AG08395 (cell line): ENCODE measurements at places on chromosomes 16 and 17.

DNA sequence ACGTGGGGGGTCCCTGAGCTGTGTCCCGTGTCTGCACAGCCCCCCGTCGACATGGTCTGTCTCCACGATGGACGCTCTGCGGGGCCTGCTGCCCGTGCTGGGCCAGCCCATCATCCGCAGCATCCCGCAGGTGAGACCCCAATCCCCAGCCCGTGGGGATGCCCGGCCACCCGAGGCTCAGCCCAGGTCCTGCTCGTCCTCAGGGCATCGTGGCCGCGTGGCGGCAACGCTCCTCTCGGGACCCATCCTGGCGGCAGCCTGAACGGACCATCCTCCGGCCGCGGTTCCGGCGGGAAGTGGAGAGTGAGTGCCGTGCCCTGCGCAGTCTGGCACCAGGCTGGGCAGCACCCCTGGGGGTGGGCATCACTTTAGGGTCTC is 4.9 kb downstream of the MSLN start:
- no peak for DNase-seq

GRCh38 chr16:89080196-89080853 is 13.3 kb upstream of the ACSF3 start:
- DNase-seq: no peak

- no peak for DNase-seq
Measured at GRCh38 chr17:17928398-17929287, 43.6 kb downstream of the TOM1L2 start.

DNA sequence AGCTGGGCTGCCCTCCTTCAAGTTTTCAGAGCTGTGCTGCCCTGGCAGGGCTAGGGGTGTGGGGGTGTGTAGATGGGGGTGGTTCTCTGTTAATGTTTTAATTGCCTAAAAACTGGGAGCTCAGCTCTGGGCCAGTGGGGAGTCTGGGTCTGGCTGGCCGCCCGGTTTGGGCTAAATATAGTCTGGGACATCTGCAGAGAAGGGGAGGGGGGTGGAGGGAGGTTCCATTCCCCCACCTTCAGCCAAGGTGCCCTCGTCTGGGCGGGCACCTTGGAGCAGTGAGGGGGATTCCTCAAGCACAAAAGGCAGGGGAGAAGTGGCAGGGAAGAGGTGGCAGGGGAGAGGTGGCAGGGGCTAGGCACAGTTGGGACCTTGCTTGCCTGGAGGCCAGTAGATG is 13.0 kb downstream of the RARA start:
- DNase-seq: no peak

- no peak for DNase-seq
Measured at GRCh38 chr16:61780161-61780560, 256.1 kb downstream of the CDH8 start.

DNA sequence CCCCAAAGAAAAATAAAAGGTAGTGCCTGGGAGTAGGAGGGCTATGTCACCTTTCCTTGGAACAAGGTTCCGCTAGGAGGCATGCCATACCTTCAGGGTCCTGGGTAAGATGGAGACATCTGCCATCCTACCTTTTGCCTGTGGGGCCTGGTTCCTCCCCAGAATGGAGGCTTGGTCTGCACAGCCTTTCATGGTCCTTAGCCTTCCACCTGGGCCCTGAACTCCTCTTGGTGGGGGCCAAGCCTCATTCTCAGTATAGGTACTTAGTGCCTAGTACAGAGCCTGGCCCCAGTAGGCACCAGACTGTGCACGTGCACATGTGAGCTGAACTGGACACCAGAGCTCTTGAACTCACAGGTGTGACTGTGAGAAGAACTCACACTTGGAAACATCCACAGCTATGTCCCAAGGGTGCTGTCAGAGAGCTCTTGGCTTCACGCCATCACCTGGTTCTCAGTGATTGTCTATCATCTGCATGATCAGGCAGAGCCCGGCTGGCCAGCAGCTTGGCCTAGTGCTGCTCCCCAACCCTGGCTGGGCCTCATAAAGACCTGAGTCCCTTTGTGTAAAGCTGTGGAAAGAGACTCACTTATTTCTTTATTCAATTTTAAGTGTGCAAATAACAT is 143.2 kb downstream of the SOCS1 start:
- no peak for DNase-seq

DNA sequence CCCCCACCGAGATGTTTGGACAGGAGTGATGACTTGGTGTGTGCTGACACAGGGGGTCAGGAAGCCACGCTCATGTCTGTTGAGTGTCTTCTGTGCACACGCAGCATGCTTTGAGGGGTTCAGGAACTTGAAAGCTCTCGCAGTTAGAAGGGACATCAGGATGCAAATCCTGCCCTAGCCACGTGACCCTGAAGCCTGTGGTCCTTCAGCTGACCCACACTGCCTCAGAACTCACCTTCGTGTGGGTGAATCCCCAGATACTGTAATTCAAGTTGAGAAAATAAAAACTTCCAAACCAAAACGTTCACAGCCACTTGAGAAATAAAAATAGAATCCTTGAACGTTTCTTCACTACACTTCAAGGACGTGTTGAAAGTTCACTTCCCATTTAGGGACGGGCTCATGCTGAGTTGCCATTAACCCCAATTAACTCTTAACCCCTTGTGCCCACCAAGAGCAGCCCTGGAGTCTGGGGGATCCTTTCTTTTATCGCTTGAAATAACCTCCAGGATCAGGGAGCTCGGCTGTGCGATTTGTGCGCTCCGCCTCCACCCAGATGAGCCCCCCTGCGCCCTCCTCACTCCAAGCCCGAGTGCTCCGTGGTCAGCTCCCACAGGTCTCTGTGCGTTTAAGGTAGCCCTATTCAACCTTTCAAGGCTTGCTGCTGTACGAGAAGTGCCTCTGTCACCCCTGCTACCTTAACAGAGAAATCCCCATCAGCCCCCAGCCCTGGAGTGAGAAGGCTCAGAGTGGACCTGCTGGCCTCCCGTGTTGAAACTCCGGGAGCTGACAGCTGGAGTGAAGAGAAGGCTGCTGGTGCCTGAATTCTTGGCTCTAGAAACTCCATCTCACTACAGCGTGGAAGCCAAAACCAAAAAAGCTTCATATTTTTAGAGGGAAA is 36.2 kb upstream of the NAT9 start:
- DNase-seq: no peak

- no peak for DNase-seq
Measured at GRCh38 chr16:64206862-64207261, 915.0 kb downstream of the CDH11 start.

DNA sequence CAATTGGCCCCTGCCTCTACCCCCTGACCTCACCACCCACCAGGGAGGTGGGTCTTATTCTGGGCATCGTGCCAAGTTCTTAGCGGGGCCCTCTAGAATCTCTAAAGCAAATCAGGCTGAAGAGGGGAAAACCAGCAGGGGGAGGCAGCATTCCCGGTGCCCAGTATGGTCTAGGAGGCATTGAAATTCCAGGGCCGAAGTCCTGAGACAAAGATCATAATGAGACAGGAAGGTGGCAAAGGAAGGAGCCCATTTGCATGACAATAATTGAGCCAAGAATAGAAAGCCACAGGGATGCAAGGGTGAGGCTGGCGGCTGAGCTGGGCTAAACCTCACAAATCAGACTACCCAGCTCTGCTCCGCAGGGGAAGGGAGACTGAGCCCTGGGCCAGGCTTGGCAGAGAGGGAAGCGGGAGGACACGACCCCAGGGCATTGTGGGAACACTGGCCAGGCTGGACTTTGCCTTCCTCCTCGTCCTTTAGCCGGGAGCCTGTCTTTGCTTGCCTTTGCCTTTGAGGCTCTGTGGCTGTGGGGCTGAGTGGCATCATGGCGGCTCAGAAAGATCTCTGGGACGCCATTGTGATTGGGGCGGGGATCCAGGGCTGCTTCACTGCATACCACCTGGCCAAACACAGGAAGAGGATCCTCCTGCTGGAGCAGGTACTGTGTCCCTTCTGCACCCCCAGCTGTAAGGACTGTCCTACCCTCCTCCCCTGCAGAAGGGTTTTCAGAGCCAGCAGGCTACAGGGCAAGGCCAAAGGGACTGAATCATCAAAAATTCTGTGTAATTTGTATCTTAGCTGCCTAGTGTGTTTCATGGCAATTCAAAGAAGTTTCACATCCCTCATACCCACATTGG is at the start of gene PIPOX:
TSS of gene PIPOX (plus strand) at position 463 of the 860 bp plus-strand sequence. CDS start at position 548, 85 bp downstream.
- DNase-seq: no peak

GRCh38 chr17:81020443-81020766 is 14.5 kb upstream of the BAIAP2 start:
- no peak for DNase-seq

- DNase-seq: peak; percentile 58
Measured at GRCh38 chr16:67967958-67968399, 458 bp downstream of the SLC12A4 start.

DNA sequence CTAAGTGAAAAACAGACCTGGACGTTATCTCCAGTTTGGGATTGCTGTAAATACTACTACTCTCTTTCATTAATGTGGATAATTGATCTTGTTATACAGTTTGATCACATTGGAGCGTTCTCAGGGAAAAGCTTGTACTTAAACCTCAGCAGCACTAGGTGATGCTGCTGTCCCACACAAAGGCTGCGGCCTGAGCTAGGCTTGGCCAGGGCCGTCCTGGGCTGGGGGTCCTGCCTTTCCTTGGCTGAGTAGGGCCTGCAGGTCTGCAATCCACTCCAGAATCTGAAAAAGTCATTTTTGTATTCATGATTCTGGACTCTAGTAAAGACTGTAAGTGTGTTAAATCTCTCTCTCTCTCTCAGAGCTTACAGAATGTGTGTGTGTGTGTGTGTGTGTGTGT is 23.7 kb upstream of the PMFBP1 start:
- DNase-seq: no peak

- DNase-seq: no peak
Measured at GRCh38 chr17:73250851-73251640, 10.6 kb downstream of the CPSF4L start.

- DNase-seq: no peak
Measured at GRCh38 chr17:34313164-34313563, 6.1 kb upstream of the CCL8 start.

- no peak for DNase-seq
Measured at GRCh38 chr16:84255050-84255810, 15.4 kb upstream of the KCNG4 start.

DNA sequence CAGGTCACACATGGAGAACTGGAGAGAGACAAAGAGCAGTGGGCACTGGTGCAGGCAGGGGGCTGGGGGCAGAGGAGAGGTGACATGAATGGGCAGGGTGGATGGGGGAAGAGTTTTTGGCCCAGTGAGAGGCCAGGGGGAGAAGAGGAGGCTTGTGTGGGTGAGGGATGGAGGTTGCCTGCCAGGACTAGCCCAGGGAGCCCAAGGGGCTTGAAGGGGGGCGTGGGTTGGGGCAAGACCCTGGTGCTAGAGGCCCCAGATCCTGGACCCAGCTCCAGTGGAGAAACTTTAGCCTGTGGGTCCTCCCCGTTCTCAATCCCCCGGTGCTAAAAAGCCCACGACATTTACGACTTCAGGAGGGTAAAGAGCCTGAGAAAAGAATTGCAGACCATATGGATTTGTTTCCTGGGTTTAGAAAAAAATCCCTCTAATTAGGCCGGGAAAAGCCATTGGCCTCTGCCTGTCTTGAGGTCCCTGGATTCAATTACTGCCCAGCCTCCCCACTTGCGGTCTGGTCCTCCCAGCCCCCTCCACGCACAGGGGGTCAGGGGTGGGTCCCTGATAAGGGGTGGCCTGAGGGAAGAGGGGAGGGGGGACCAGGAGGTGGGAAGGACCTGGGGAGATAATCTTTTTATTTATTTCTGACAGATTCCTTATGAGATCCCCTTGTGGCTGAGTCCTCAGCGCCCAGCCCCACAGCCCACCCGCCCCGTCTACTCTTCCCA is 33.0 kb downstream of the NGFR start:
- no peak for DNase-seq

DNA sequence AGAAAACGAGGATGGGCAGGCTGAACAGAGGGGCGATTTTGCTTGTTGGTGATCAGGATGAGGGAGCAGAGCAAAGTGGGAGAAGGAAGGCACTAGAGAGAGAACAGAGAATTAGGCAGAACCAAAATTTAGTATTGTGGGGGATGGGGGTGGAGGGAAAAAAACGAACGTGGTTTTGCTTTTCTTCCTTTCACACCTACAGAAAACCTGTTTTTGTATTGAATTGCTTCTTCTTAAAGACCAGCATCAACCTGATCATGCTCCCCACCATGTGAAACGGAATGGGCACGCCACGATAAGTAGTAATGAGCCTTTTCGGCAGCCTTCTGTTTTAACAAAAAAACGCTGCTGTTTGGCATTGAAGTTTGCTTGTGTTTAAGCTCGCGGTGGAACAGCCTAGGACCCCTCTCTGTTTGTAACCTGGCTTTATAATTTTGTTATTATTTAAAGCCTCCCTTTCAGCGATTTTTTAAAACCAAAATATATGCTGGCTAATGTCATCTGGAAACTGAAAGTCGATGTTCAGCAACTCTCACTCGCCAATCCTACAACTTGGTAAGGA is 36.8 kb downstream of the ERCC4 start:
- no peak for DNase-seq

GRCh38 chr17:48830840-48831548 is at the start of gene CALCOCO2:
Gene CALCOCO2 (plus strand): TSS chr17:48831035. CDS start chr17:48841708, 10,673 bp downstream.
- DNase-seq: peak; percentile 96

DNA sequence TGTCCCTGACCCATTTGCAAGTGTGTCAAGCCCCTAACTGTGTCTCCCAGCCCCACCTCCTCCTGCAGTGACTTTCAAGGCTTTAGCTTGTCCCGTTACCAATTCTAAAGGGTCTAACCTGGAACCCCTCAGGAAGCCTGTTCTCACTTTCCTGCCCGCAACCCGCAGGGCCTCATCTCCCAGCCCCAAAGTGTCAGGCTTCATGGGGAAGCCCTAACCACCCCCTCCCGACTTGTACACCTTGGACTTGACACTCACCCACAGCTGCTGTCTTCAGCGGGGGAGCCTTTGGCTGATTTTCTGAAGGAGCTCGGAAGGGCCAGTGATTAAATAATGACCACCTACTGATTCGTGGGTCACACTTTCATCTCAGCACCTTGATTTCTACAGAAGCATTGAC is 33.1 kb downstream of the NLRC5 start:
- no peak for DNase-seq

GRCh38 chr17:50274142-50274896 is at the start of gene TMEM92:
Gene TMEM92 (plus strand): TSS chr17:50274466. CDS start chr17:50274502, 36 bp downstream.
- no peak for DNase-seq

DNA sequence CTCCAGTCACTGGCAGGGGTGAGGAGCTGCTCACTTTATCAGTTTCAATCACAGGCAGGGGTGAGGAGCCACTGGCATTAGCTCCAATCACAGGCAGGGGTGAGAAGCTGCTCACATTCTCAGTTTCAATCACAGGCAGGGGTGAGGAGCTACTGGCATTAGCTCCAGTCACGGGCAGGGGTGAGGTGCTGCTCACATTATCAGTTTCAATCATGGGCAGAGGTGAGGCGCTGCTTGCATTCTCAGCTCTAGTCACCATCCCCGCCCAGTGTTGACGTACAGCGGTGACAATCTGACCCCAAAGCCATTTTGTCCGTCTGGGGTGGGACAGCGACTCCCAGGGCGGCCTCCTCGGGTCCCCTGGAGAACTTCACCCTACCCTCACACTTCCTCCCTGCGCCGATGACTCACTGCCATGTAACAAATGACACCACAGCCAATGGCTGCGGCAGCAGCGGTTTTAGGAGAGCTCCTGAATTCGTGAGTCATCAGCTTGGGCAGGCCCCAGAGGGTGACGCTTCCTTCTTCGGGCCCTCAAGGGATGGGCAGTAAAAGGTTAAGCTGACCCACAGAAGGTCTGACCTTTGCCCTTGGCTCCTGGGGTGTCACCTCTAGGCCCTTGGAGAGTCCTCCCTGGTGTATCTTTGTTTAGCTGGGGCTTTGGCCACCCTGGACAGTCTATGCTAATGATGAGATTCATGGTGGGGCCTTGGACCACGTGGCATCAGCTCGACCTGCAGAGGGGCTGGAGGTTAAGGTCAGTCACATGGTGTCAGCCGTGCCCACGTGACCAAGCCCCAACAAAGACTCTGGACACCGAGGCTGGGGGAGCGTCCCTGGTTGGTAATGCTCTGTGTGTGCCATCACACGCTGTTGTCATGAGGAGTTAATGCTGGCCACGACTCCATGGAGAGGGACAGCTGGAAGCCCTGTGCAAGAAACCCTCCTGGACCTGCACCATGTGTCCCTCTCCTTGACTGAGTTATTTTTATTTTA is 171.7 kb downstream of the C16orf95 start:
- DNase-seq: no peak
